ENCODE measurements at places on chromosomes 11 and 22. TPM values are rescaled to one million over a fixed set of nuclear protein-coding genes. Genes with fewer than 3 reads are reported as not detected.

DNA sequence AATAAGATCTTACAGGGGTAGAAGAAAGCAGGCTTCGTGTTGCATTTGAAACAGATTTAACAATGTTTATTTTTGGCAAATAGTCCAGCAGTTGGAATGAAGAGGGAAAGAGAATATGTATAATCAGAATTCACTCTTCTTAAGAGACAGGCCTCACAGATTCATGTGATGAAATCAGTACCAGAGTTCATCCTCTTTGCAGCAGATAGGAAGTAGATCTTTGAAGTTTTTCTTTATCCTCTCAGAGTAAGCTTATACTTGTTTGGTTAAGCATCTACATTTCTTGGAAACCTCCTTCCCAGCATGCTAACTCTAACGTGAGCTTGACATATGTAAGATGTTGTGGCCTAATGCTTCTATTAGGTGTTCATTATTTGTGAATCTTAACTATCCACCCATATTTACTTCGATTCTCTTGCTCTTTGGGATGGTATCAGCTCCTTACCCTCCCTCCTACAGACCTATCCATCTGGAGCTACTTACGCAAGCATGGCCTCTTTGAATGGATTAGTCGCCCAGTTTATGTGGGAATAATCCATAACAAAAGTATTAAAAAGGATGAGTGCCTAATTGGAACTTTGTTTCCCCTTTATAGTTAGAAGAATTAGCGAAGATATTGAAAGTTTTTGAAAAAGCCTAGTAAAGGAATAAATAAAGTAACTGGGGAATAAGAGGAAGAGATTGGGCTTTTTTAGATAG lies 80.1 kb downstream of the PRMT3 start:
- DNase-seq = no peak

DNA sequence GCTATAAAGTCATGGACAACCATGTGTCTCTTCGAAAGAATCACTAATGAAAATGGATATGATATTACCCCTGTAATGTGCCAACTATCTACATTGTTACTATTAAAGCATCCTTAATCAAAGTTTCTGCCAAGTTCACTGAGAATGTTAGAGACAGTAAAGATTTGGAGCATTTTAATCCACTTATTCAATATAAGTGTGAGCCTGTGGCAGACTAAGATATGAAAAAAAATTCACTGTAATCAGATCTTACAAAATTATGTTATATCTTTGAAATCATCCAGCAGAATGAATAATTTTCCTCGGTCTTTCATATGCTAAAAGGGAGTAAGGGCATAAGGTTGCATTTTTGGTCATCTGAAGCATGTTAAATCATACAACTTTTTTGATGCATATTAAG lies 49.9 kb downstream of the MAML2 start:
- no peak for DNase-seq

DNA sequence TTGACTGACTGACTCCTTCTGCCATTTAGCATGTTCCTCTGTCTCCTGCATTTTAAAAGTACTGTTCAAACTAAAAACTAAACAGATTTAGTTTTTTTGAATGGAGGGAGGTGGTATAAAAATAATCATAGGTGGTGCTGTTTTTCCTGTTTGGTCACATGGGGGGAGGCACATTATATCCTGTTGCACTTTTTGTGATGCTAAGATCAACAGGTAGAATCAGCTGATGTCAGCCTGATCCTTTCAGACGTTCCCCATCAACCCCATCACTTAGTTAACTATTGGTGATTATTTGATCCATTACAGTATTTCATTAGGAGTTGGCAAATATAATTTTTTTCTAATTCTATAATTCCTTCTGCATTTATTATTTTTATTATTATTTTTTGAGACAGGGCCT lies 5.1 kb upstream of the OSBP2 start:
- DNase-seq = no peak

- no peak for DNase-seq
Observed at GRCh38 chr22:16961477-16962186, 46.4 kb downstream of the GAB4 start.

GRCh38 chr11:90916706-90917105 lies 693.9 kb upstream of the CHORDC1 start:
- no peak for DNase-seq

The GALNT18 gene
- total RNA-seq = 10.5 TPM

The KLHDC7B gene
- not detected for total RNA-seq

Data from gastrocnemius medialis (tissue), 4 donors.